ENCODE measurements at places on chromosomes 4 and X.

DNA sequence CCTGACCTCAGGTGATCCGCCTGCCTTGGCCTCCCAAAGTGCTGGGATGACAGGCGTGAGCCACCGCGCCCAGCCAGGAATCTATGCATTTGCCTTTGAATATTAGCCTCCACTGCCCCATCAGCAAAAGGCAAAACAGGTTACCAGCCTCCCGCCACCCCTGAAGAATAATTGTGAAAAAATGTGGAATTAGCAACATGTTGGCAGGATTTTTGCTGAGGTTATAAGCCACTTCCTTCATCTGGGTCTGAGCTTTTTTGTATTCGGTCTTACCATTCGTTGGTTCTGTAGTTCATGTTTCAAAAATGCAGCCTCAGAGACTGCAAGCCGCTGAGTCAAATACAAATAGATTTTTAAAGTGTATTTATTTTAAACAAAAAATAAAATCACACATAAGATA lies 44.2 kb upstream of the SHOX start:
- no peak for DNase-seq

DNA sequence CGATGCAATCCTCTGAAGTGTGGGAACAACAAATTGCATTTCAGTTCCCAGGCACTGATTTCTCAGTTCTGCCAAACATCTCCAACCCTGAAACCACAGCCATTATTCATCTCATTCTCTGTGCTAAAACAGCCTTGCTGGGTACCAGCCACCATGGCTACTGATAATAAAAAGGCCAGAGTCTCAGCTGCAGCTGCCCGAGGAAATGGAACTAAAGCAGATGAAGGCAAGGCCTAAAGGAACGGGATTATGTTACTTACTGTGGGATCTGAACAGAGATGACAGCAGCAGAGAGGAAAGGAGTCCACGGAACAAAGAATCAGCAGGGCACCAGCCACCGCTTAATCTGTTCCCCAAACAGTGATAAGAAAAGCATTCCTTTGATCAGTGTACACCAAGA lies 155.7 kb downstream of the PAPSS1 start:
- no peak for DNase-seq

GRCh38 chr4:148881860-148882643 lies 439.8 kb upstream of the NR3C2 start:
- DNase-seq: no peak

GRCh38 chrX:31580227-31580626 lies 508.4 kb upstream of the FTHL17 start:
- no peak for DNase-seq

DNA sequence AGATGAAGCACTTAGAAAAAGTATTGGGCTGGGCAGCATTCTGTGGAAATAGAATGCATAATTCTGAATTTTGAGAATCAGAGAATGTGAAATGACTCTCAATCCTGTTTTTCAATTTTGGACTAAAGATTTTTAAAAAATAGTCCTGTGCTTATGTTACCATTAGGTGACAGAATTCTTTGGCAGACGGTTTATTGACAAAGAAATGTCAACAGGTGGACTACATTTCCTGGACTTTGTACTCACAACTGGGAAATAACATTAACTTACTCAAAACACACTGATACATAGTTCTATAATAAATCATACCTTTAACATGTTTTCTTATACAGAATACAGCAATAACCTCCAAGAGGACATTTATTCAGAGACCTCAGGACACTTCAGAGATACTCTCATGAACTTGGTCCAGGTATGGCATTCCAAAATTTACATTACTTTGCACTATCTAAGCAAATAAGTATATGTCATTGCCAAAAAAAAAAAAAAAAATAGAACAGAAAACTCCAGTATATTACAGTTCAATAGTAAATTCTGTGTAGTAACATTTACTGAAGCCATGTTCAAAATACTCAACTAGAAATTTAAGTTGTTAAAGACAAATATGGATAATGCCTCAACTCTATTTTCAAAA lies 72.7 kb downstream of the ANXA10 start:
- no peak for DNase-seq

DNA sequence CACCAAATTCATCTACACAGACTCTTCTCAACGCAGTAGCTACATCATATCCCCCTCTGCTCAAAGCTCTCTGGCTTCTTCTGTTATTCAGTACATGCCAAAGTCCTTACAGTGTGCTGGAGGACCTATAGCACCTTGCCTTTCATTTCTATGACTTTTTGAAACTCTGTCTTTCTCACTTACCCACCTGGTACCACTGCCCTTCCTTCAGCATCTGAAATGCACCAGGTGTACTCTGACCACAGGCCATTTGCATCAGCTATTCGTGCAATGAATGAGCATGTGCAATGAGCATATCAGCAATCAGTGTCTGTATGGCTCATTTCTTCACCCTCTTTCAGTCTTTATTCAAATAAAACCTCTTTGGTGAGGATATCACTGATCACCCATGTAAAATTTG lies 399.9 kb downstream of the RAB28 start:
- DNase-seq: no peak

Data from stimulated activated CD4-positive, alpha-beta T cell treated with anti-CD3 and anti-CD28 coated beads, TNF-alpha, amount 100 ng/mL, for 4 hours (primary cell).